ENCODE measurements at places on chromosomes 3 and 15.
A peak's percentile ranks its signal among the peaks of the same experiment; 100 is the strongest.

DNA sequence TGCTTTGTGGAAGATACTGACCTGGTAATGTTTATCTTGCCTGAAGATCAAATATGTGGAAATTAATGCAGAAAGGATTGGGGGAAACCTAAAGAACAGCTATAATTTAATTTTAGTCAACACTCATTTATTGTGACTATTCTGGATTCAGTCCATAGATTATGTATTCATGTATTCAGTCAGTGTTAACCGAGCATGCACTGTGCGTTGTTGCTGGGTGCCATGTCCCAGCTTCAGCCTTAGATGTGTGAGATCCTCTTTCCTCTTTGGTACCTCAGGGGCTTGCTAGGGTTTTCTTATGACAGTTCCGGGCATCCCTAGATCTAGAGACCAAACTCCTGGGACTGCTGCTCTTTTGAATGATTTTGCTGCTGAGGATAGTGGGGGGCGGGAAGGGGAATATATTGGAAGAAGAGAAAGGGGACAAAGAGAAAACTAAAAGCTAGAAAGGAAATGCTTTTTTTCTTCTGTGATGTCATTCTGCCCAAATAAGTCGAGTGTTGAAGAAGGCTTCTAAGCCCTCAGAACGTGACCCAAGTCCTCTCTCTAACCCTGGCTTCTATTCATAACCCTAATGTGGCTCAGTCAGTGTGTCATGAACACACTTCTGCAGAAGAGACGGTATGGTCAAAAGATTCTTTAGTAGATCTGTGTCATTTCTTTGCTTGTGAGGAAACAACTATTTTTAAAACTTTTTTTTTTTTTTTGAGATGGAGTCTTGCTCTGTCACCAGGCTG, 33.5 kb downstream of the STARD9 start:
- peak; percentile 22 for DNase-seq

- DNase-seq = no peak
Measured at GRCh38 chr3:134839990-134840389, 44.9 kb downstream of the EPHB1 start.

DNA sequence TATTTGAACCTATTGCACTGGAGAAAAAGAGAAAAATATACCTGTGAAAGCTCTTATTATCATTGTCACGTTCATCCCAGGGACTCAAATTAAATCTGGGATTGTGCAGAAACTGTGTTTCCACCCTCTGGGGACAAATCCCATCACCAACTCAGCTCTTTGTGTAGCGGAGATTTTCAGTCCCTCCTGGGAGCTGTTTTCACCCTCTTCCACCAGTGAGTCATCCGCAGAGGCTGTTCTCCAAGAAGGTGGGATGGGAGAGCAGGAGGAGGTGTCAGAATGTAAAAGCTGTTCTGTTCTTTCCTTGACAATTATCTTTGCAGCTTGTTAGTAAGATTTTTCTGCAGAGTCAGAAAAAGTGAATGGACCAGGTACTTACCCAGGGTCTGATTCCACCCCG, 28.0 kb downstream of the SV2B start:
- no peak for DNase-seq

DNA sequence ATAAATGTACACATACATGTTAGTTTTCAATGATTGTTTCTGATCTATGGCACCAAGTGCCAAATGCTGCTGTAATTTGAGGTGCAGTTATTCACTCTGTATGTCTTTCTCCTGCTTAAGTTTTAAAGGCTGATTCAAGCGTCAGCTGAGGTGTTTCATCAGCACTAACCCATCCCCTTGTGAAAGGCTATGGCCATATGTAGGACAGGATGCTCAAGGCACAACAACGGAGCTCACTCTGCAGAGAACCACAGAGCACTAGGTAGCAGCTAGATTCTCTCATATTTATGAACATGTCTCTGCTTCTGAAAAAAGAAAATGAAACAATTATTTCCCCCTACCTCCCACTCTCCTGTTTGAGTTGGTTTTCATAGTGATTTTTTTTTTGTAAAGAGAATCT, 340.0 kb upstream of the TMCO5A start:
- DNase-seq = no peak

GRCh38 chr15:94272251-94272898, 41.0 kb downstream of the MCTP2 start:
- peak; percentile 88 for DNase-seq
